ENCODE measurements at places on chromosomes 7 and 10.

DNA sequence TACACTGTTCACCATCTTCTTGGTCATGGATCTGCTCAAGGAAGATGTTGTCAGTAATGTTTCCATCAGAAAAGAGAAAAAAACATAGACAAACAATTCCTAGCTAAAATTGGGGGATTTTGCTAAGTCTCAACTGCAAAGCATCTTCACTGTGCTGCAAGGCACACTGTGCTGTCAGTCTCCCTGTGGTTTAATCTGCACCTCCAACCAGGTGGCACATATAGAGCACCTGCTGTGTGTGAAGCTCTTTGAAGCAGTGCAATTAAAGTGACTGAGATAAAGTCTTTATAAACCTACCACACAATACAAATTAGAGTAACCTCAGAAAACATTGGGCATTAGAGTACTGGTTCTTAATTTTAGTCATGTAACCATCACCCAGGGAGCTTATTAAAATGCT lies 6.3 kb downstream of the NRAP start:
- DNase-seq: no peak

GRCh38 chr7:50404392-50404791 lies 45.8 kb downstream of the FIGNL1 start:
- DNase-seq: no peak

GRCh38 chr10:51924359-51924758 lies 225.0 kb upstream of the CSTF2T start:
- no peak for DNase-seq

GRCh38 chr10:116827214-116827671 lies 22.1 kb upstream of the ENO4 start:
- no peak for DNase-seq

DNA sequence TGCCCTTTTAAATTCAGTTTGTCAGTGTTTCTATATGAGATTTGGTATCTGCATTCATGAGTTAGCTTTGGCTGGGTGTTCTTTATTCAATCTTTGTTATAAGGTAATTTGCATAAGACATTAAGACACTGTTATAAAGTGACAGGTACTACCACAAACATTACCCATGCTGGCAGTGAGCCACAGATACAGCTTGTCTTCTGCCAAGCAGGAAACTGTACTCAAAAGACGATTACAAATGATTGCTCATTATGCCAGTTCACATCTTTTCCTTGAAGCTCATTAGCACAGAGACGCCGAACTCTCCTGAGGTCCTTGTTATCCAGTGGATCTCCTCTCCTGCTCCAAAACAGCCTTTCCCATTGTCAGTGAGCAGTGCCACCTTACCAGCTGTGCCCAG lies 30.4 kb downstream of the AMPH start:
- no peak for DNase-seq

GRCh38 chr10:117005026-117005526 lies at the start of gene SHTN1:
Gene SHTN1, minus strand, starts transcription at chr10:117005187. Its CDS starts 108 bp downstream, at chr10:117005079.
- DNase-seq: no peak

- DNase-seq: no peak
Measured at GRCh38 chr10:10627414-10627813, 390.3 kb upstream of the CELF2 start.

DNA sequence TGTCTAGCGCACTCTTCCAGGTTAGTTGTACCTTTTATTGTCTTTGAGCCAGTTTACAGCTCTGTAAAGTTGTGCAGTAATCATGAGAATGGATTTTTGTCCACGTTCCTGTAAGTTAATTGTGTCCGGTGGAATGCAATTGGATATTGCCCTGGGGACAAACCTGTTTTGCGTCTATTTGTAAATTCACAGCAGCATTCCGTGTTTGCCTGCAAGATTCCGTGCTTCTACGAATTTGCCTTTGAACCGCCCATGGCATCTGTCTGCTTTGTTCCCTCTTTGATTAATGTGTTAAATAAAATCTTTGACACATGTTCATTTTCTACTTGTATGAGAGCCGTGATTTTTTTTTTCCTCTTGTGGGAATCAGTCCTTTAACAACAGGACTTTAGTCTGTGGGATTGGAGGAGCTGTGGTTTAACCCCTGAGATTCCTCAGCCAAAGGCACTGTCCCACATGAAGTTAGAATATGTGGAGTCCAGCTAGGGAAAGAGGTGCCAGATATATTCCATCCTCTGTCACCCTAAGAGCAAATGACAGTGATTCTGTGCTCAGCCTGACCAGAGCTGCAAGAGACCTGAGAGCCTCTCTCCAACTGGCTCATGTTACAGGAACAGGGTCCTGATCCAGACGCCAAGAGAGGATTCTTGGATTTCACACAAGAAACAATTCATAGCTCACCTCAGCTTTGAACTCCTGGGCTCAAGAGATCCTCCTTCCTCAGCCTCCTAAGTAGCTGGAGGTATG lies 126.3 kb downstream of the COL26A1 start:
- no peak for DNase-seq

GRCh38 chr7:100584683-100585510 lies 1.0 kb downstream of the LRCH4 start:
- no peak for DNase-seq

GRCh38 chr10:106520698-106521097 lies 643.8 kb downstream of the SORCS1 start:
- DNase-seq: no peak

GRCh38 chr7:149436358-149436757 lies 24.5 kb downstream of the ZNF777 start:
- DNase-seq: no peak

DNA sequence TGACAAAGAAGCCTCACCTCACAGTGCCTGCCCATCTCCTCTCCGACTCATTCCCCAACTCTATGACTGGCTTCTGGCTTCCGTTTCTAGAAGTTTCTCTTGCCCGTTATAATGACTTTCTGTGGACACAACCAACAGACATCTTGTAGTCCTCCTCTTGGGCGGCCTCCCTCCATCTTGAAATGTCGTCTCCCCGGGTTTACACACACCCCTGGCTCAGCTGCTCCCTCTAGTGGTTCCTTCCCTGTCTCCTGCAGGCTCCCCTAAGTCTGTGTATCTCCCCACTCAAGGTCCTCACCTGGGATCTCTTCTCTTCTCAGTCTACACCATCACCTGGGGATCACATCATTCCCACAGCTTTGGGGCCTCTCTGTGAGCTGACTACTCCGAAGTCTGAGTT lies 123.4 kb upstream of the NEBL start:
- no peak for DNase-seq

GRCh38 chr10:128859738-128860386 lies 607.2 kb upstream of the MGMT start:
- DNase-seq: no peak

GRCh38 chr7:52525772-52526341 lies 509.6 kb upstream of the POM121L12 start:
- no peak for DNase-seq

GRCh38 chr10:110568055-110568735 lies 700 bp downstream of the SMC3 start:
- peak; percentile 19 for DNase-seq

- no peak for DNase-seq
Measured at GRCh38 chr7:4056552-4057288, 625.4 kb upstream of the FOXK1 start.

All from stimulated activated CD8-positive, alpha-beta memory T cell treated with anti-CD3 and anti-CD28 coated beads, Interleukin-12 subunit alpha, Interleukin-12 subunit beta, amount 100 ng/mL, for 1 hour (primary cell).